ENCODE measurements at places on chromosomes 2 and 18. TPM values are rescaled to one million over a fixed set of nuclear protein-coding genes. Genes with fewer than 3 reads are reported as not detected.
A peak's percentile ranks its signal among the peaks of the same experiment; 100 is the strongest.

FRZB gene
- total RNA-seq = 0.91 TPM

SERPINB7 gene
- total RNA-seq = 0.97 TPM

DNA sequence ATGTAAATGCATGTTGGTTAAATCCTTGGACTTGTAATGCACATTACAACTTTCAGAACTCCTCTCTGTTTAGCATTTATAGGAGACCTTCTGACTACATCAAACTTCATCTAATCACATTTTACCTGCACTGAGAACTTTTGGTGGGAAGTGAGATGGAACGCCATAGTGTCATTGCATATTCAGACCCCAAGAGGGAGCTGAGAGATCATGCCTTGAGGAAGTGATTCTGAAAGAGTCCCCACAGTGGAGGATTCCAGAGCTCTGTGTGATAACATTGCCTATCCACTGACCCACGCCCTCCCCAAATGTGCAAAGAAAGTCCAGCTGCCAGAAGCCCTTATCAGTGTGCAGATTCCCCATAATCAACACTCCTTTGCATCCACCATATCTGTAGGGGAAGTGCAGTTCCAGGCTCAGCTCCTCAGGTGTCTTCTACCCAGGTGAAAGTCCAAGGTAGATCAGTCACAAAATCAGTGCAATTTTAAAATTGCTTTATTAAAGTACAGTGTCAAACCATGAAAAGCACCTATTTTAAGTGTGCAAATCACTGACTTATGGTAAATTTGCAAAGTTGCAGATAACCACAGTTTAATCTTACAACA lies 212.4 kb downstream of the RPIA start:
- no peak for DNase-seq
- H3K27ac ChIP-seq = no peak overlapping the region
- no peaks in the 10 kb centered on the region for H3K36me3 ChIP-seq
- no peaks in the 10 kb centered on the region for H3K27me3 ChIP-seq

DNA sequence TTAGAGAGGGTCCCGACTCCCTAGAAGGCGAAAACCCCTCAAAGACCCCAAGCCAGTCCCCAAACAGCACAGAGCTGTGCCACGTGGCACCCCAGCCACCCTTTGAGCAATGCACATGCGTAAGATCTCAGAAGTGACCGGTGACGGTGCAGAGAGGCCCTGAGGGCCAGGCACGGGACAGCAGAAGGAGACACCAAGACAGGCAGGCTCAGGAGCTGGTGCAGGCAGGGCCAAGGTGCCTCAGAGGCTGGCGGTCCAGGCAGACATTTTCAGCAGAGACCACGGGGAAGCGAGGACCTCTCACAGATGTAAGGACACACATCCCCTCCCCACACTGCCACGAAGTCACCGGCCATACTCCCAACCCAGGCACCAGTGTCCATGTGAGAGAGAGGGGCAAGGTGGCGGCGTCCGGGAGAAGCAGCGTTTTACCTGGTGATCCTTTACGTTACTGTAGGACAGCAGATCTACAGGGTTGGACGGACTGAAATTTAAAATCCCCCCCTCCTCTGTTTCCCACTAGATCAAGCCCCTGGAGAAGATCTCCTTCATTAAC lies 2.0 kb upstream of the RAB17 start:
- no peaks in the 10 kb centered on the region for H3K36me3 ChIP-seq
- H3K4me1 ChIP-seq = no peaks in the 10 kb centered on the region
- H3K27ac ChIP-seq = no peak overlapping the region
- no peak overlapping the region for H3K4me3 ChIP-seq
- no peak for DNase-seq

ITGA6 gene
- 71.7 TPM for total RNA-seq

DNA sequence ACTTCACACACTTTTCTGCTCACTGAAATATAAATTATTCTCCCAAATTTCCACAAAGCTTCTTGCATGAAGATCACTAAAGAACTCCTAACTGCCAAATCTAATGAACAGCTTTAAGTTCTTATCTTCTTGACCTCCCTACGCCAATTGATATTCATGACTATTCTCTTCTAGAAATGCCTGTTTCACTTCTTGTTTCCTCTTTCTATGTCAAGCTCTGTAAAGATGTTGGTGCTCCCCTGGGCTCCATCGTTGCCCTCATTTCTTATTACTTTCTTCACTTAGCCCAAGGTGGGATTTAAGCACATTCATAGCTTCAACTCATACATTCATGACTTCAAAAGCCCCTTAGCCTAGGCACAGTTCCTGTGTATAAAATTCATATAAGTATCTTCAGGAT lies 9.2 kb upstream of the ANTXR1 start:
- H3K27me3 ChIP-seq = no peaks in the 10 kb centered on the region
- H3K4me3 ChIP-seq = no peak overlapping the region
- no peak overlapping the region for H3K27ac ChIP-seq
- DNase-seq = no peak
- no peaks in the 10 kb centered on the region for H3K4me1 ChIP-seq

DNA sequence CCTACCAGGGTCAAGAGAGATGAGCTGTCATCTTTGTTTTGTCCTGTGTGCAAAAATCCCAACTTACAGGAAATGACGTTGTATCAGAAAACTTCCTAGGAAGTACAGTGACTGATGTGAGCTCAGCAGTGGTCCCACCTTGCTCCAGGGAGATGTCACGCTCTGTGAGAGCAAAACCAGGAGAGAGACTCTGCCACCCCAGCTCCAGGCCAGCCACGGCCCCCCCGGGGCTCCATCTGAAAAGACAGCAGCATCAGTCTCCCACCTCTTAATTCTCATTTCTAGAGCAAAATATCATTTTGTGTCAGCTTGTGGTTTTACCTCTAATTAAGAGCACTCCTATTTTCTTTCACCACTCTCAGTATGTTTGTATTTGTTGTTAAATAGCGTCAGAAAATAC lies 57.5 kb downstream of the MYL12B start:
- DNase-seq = no peak
- no peaks in the 10 kb centered on the region for H3K4me1 ChIP-seq
- no peaks in the 10 kb centered on the region for H3K36me3 ChIP-seq

- no peaks in the 10 kb centered on the region for H3K36me3 ChIP-seq
- H3K27ac ChIP-seq = no peak overlapping the region
- no peaks in the 10 kb centered on the region for H3K4me1 ChIP-seq
- H3K4me3 ChIP-seq = no peak overlapping the region
- H3K27me3 ChIP-seq = no peaks in the 10 kb centered on the region
- DNase-seq = no peak
These were observed 85.3 kb upstream of the SULT1C3 start for GRCh38 chr2:108154366-108155061.

RETSAT gene
- 72.6 TPM for total RNA-seq

UGT1A4 gene
- not detected for total RNA-seq

- no peak overlapping the region for H3K27ac ChIP-seq
- DNase-seq = no peak
- H3K36me3 ChIP-seq = no peaks in the 10 kb centered on the region
- no peak overlapping the region for H3K4me3 ChIP-seq
- H3K27me3 ChIP-seq = no peaks in the 10 kb centered on the region
These were observed 44.5 kb upstream of the SERPINB2 start for GRCh38 chr18:63843008-63843407.

DNA sequence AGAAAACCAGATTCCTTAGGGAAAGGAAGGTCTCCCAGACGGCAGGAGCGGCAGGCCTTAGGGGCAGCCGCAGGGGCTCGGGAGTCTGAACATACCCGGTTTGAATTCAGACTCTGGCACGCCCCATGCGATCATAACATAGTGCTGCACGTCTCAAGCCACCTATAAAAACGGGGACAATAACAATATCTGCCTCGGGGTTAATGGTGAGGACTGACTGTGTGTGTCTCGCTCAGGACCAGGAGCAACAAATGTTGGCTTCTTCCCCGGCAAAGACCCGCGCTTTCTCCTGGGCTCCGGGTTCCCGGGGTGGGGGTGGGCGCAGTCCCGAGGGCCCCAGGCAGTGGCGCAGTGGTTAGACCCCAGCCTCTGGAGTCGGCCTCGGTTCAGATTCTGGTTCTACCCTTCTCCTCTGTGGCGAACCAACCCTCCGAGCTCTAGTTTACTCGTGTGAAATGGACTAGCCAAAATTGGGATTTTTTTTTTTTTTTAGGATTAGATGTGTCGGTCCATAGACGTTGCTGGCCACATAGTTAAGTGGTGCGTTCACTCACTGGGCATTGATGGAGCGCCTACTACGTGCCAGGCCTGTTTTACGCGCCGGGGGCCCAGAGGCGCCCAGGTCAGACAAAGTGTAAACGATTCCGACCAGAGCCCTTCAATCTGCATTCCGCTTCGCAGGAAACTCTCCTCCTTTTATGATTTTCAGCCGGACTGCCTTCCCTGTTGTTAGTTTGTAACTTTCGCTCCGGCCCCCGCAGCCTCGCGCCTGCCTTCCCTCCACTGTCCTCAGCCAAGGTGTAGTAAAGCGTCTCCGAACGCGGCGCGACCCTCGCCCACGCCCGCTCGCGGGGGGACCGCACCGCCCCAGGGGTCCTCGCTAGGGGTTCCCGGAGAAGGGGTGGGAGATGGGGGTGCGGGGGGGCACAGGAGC lies 820 bp upstream of the SH3BP4 start:
- peak; percentile 36 for DNase-seq
- H3K27ac ChIP-seq = peak overlapping the region; percentile 86
- peak overlapping the region; percentile 92 for H3K4me3 ChIP-seq
- no peaks in the 10 kb centered on the region for H3K27me3 ChIP-seq
- H3K4me1 ChIP-seq = no peaks in the 10 kb centered on the region
- no peaks in the 10 kb centered on the region for H3K36me3 ChIP-seq
